ENCODE measurements at places on chromosomes 7 and 10.
A peak's percentile ranks its signal among the peaks of the same experiment; 100 is the strongest.

DNA sequence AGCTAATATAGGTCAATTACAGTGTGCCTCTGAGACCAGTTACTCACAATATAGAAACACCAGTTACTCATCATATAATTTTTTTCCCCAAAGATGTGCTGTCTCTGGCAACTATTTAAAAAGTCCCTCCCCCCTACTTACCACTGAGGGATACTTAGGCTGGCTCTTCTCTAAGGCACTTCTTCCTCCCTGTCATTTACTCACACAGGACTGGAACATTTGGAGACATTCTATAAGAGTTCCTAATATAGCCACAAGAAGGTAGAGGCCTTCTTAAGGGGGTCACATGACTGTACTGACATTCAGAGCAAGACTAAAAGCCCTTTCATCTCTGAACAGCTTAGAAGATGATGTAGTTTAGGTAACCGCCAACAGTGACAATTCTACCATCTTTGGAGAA is 44.4 kb upstream of the SLIT1 start:
- DNase-seq = no peak

GRCh38 chr10:121352231-121352855 is 245.9 kb downstream of the FGFR2 start:
- no peak for DNase-seq

DNA sequence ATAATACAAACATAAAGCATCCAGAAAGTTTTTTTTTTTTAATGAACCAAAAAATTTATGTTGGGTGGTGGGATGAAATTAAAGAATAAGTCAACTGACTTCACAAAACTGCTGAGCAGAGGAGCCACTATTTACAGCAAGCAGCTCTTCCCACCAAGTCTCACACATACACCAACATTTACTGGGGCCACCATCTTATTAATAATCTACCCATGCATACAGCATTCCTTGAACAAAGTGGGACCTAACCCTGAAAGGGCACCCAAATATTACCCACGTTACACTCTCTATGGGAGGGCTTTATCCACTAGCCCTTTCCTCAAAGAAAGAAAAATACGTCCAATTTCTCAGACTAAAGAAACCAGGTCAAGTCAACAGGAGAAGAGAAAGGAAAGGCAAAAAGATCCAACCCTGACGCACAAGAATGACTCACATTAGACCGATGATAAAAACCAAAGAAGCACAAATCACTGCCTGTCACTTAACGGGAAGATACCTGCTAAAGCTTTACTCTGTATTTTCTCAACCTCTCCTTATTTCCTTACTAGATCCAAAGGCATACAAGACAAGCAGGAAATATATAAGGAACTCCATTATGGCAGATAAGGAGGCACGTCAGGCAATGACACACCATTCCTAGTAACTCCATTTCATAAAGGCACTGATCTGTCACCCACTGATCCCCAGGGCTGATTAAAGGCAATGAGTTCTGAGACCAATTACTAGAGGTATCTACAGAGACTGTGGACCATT is 141.8 kb upstream of the ASAH2 start:
- DNase-seq = no peak

GRCh38 chr10:44435196-44435595 is 50.3 kb upstream of the CXCL12 start:
- no peak for DNase-seq

- no peak for DNase-seq
Measured at GRCh38 chr10:128324058-128324827, 198.0 kb upstream of the MKI67 start.

DNA sequence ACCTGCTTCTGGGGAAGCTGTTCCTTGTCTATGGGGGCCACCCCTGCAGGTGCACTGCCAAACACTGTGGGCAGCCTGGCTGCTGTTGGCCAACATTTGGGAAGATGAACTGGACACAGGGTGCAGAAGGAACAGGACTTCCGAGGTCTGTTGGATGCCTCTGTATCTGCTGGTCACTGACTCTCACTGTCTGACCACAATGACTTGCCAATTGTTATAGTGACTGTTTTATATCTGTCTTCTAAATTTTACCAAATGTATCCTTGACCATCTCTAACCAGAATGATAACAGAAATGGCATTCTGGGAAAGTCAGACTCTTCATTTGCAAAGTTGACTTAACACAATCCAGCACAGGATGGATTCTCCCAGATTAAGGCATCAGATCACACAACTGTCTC is 214.0 kb upstream of the PRSS58 start:
- DNase-seq = no peak

DNA sequence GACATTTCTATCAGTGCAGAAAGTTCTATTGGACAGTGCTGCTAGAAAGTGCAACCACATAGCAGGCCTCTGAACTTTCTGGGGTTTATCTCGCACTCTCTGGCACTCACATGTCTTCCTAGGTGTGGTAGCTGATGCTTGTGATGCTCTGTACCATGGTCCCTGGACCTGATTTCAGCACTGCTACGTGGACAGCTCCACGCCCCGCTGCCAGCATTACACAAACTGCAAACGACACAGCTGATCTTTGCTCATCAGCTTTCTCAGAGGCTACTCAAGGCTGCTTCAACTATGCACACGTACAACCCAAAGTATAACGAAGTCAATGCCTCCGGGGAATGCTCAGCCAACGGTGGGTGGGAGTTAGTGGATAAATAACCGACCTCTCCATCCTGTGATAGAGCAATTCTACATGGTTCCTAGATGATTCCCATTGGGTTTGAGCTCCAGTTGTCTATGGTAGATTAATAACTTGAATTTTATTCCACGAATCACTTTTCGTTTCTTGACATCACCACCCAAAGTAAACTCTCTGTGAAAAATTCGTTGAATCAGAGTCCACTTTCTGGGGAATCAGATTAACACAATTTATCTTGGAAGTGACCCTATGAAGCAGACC is 302.5 kb downstream of the ACTR3B start:
- no peak for DNase-seq

GRCh38 chr7:14888962-14889361 is 13.6 kb downstream of the DGKB start:
- DNase-seq = no peak

- DNase-seq = no peak
Measured at GRCh38 chr7:100580466-100581283, 5.3 kb downstream of the LRCH4 start.

DNA sequence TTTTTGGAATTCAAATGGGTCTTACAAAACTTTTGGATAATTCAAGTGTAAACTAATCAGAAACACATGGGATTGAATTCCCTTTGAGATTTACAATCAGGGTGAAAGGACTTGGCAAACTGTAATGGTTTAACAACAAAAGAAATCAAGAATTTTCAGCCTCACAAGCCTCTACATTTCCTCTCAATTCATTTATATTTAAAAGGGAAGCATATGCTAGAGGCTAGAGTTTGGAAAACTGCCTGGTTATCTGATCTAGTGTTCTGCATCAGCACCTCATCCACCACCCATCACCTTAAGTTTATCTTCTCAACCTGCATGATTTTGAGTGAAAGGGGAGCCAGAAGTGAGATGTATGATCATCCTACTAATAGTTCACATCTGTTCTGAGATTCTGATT is 120.7 kb downstream of the TES start:
- DNase-seq = no peak

- DNase-seq = peak; percentile 10
Measured at GRCh38 chr10:95363303-95363912, 72.6 kb upstream of the PDLIM1 start.

- DNase-seq = no peak
Measured at GRCh38 chr7:128903621-128904361, 6.7 kb downstream of the KCP start.

DNA sequence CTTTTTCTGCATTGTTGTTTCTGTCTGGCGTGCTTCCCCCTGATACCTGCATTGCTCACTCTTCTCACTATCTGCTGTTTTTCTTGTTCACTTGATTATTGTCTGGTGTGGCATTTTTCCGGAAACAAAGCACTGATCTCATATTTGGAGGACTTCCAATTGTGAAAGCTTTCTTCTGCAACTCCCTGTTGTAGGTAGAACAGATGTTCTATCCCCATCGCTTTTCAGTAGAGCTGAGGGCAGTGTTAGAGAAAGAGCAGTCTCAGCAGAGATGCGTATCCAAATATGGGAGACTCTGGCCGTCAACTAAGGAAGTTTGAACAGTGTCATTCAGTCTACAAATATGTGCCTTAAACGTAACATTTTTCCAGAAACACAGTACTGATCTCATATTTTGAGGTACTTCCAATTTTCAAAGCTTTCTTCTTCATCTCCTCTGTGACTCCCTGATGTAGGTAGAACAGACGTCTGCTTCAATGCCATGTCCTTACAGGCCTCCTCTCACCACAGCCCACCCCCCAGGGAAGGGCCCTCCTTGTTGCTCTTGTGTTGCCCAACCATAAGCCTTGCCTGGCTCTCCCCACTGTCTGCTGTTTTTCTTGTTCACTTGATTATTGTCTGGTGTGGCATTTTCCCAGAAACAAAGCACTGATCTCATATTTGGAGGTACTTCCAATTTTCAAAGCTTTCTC is 27.1 kb upstream of the GJD4 start:
- DNase-seq = no peak
